Activated T-cell treated with anti-CD3 and anti-CD28 coated beads for 48 hours (primary cell): ENCODE measurements at places on chromosomes 16 and 17.

DNA sequence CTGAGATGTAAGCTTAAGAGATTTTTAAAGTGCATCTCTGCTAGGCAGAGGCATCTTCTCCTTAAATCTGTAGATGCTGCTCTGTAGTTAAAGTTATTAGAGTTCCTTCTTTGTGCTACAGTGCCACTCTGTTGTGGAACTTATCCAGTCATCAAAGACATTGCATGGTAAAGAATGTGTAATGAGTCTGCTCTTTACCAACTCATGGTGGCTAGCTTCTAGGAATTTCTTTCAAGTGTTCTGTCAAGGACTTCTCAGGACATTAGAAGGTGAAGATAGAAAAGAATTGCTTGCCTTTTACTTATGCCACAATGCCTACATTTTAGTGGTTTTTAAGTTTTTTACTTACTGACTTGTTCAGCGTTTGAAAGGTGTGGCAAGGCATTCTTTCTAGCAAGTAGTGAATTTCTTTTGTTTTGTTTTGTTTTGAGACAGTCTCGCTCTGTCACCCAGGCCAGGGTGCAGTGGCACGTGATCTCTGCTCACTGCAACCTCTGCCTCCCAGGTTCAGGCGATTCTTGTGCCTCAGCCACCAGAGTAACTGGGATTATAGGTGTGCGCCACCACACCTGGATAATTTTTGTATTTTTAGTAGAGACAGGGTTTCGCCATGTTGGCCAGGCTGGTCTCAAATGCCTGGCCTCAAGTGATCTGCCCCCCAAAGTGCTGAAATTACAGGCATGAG, 20.3 kb upstream of the ARL2BP start:
- no peak for DNase-seq

DNA sequence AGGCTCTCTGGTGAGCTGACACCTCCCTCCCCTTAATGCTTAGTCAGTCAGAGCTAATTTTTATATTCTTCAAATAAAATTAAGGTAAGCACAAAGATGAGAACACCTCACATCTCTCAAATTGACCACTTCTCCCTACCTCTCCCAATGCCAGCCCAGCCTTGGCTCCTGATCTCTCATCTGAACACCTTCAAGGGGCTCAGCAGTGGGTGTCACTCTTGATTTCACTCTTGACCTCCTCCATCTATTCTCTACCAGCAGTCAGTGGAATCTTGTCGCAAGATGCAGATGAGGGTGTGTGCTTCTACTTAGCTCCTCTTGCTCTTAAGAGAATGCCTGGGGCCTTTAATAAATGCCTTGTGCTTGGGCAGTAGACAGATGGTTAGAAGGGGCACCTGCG, 309.0 kb upstream of the IRX3 start:
- no peak for DNase-seq

GRCh38 chr16:52953215-52953614, 99.5 kb downstream of the CHD9NB start:
- DNase-seq: no peak

DNA sequence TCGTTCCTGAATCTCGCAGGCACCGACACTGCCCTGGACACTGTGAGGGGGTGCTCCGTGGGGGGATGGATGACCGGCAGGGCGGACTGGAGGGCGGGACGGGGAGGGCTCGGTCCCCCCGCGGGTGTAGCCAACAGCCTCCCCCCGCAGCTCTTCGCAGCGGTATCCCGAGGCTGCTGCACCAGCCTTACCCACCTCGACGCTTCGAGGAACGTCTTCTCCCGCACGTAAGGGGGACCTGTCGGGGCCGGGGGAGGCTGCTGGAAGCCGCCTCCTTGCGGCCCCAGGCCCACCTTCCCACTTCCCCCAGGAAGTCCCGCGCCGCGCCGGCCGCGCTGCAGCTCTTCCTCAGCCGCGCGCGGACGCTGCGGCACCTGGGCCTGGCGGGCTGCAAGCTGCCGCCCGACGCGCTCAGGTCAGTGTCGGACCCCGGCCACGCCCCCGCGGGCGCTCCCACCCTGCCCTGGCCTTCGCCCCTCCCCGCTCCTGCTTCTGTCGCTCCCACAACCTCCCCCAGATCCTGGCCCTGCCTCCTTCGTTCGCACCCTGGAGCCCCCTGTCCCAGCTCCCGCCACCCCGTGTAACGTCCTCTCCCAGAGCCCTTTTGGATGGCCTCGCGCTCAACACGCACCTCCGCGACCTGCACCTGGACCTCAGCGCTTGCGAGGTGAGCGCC, 3.3 kb downstream of the CARMIL2 start:
- no peak for DNase-seq

GRCh38 chr17:859061-859823, 77.1 kb downstream of the MRM3 start:
- DNase-seq: no peak

DNA sequence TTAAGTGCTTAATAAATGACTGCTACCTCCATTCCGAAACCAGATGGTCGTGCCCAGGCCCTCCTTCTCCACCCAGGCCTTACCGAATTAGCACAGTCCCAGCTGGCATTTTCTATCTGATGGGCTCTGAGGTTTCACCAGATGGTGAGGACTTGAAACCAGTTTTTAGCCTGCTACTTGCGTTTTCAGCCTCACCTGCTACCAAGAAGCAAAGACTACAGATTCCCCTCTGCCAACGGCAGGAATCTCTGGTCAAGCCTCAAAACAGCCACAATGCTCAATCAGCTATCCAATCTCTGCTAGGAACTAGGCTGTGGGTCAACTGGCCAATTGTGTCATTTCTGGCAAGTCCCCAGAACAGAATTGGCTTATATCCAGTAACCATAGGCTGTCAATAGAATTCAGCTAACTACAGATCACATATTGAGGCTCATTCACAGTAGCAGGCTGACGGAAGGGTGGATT, 11.7 kb downstream of the PECAM1 start:
- DNase-seq: no peak

- DNase-seq: no peak
These were observed 67.2 kb downstream of the GTF3C1 start for GRCh38 chr16:27482397-27483087.

- DNase-seq: no peak
These were observed 50.0 kb downstream of the WNT3 start for GRCh38 chr17:46768540-46768870.

DNA sequence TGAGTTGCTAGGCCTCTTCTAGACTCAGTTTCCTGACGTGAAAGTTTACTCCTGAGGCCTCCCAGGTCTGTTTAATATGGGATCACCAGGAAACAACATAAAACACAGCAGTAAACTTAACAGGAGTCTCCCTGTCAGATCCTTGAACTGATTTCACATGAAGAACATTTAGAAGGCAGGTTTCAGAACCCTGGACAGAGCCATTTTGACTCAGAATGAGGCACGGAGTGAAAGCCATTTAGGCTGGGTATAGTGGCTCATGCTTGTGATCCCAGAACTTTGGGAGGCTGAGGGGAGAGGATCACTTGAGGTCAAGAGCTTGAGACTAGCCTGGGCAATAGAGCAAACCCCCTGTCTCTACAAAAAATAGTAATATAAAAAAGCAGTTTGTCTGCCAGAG, 289.1 kb downstream of the CA10 start:
- no peak for DNase-seq

- DNase-seq: no peak
These were observed 14.4 kb downstream of the ELAC2 start for GRCh38 chr17:13003454-13003851.

DNA sequence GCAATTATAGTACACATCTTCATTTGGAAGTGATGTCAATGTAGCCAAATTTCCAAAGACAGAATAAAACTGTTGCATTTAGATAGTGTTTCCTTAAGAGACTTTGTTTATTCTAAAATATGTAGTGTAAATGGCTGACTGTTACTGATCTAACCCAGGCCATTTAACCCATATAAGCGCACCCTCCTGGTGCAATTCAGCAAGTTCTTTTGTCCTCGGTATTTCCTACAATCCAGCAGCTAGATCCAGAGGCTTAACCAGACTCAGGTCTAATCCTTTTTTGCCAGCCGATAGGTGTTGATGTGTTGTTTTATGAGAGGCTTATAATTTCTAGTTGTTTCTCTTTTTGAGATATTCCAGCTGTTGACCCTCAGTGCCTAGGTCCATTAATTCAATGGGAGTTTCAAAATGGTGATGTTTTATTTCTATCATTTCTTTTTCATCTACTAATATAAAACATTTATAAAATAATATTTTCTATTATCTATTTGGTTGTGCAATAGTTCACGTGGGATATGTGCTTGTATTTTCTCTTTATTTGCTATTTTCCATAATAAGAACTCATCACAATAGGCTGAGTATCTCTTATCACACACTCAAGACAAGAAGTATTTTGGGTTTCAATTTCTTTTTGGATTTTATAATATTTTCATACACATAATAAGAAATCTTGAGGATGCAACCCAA, 14.5 kb downstream of the ABCA9 start:
- no peak for DNase-seq

DNA sequence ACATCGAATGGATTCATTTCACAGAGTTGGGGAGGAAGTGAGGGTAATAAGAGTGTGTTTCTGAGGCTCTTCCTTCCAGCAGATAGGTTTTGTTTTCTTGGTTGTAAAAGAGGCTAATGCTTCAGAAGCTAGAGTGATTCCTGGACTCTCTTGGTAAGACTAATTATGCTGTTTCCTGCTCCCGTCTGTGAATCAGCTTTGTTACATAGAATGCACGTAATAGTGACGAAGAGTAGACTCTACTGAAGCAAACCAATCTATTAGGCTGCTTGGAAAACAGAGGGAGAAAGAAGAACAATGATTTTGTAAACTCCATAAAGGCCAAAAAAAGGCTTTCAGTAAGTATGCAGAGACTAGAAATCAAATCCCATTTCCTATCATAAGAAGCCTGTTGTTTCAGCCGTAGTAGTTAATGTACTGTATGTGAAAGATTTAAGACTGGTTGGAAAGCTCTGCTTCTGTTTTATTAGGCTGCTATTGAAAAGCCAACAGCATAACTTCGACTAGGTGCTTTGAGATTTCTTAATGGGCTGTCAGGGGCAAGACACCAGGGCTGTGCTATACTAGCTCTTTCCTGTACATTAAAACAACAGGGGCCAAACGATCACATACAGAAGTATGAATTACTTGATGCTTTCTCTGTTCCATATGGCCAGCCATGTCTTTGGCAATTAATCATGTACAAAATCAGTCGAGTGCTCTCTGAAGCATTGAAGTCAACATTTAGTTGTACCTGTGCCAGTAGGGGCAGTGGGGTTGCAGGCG, 219.0 kb downstream of the FTO start:
- no peak for DNase-seq

GRCh38 chr16:85104821-85105391, 7.4 kb downstream of the CIBAR2 start:
- no peak for DNase-seq

- no peak for DNase-seq
These were observed 66.7 kb downstream of the TOX3 start for GRCh38 chr16:52480237-52480636.

DNA sequence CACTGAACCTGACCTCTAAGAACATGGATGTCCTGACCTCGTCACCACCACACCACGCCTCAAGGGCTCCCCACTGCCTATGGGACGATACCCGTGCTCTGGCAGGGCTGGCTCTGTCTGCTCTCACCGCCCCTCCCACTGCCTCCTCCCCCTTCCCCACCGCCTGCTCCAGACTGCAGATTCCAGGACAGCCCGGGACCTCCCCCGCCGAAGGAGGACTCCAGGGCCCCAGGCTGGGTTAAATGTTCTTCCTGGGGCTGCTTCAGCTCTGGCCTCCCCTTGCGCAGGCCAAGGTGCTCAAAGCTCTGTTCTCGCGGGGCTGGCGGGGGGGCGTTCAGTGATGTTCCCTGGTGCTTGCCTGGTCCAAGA, 3.1 kb downstream of the NPW start:
- DNase-seq: peak; percentile 21

DNA sequence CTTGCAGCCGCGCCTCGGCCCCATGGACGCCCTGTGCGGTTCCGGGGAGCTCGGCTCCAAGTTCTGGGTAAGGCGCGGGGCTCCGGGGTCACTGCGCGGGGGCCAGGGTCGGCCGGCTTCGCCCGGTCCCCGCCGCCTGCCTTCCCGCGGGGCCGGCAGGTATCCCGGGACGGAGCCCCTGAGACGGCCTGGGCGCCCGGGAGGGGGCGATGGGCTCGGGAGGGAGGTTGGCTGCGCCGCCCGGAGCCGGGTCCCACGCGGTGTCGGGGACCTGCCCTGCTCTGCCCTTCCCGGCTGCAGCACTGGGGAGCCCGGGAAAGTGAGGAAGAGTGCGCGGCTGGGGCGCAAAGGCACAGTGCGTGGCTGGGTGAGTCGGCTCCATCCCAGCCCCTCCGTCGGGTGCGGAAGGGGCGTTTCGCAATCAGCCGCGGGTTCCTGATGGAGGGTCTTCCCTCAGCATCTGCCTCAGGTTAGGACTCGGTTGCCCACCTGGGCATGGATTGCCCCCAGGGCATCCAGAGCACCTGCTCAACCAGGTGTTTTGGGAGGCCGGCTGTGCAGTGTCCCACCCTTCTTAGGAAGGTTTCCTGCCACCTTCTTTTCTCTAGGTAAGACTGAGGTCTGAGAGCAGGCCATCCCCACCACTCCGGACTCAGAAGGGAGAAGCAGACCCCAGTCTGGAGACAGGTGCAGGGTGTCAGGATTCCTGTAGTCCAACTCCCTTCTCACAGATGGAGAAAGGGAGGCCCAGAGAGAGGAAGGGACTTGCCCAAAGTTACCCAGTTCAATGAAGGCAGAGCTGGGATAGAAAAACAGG, 442 bp downstream of the ABCC3 start:
- no peak for DNase-seq

GRCh38 chr17:29149431-29150064, 30.6 kb downstream of the MYO18A start:
- no peak for DNase-seq

DNA sequence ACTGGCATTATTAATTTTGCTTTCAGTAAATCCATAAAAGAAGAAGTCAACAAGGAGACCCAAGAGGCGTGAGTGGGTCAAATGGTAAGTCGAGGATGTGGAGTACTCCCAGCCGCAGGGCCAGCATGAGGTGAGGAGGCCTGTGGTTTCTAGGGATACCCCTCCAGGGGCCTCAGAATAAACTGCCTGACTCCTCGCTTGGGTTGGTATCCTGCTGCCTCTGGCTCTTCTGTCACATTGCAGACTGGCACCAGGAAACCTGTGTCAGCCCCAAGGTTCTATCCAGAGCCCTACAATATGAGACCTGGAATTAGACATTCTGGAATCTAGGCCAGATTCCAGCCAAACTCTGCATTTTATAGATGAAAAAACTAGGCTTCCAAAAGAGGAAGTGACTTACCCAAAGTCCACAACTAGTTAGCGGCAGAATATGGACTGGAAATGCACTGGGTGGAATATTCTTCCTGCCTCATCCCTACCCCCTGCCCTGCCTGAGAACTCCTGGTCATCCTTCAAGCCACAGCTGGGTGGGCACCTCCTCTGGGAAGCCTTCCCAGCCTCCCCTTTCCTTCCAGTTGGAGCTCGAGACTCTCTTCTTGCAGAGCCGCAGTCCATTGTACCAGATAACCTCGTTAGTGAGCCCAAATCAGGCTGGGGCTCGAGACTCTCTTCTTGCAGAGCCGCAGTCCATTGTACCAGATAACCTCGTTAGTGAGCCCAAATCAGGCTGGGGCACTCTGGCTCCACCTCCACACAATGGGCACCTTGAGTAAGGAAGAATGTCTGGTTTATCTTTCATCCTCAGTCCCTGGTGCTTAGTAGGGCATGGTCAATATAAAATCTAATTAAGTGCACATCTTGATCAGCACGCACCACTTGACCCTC, 22.6 kb downstream of the C17orf67 start:
- DNase-seq: no peak
